Activated naive CD4-positive, alpha-beta T cell treated with anti-CD3 and anti-CD28 coated beads, Interleukin-2, amount 50 U/mL, for 16 hours (primary cell): ENCODE measurements at places on chromosomes 11 and 22.

GRCh38 chr22:40203572-40203971, 25.8 kb downstream of the TNRC6B start:
- DNase-seq: no peak

GRCh38 chr22:21855676-21856075, 11.8 kb downstream of the MAPK1 start:
- DNase-seq: no peak

GRCh38 chr22:27692243-27692642, 109.3 kb downstream of the MN1 start:
- DNase-seq: no peak

GRCh38 chr11:107473792-107474191, 16.2 kb upstream of the CWF19L2 start:
- DNase-seq: no peak

DNA sequence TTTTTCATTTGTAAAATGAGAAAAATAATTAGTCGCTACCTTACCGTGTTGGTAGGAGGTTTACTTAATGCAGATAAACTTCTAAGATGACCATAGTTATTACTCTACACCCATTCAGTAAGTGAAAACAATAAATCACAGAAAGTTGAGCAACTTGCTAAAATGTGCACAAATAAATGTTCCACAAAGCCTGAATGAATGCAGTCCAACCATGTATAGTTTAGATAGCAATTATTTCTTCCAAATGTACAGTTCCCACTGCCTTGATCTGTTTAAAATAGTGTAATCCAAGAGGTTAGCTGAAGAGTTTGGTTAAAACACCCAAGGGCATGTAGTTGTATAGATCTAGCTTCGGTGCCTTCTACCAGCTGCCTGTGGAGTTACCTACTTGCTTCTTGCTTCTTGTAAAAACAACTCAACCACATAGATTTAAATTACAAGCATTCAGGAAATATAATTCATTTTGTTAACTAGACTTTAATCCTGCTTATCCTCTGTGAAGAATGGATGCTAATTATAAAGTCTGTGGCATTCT, 106.3 kb upstream of the CARD18 start:
- DNase-seq: no peak

DNA sequence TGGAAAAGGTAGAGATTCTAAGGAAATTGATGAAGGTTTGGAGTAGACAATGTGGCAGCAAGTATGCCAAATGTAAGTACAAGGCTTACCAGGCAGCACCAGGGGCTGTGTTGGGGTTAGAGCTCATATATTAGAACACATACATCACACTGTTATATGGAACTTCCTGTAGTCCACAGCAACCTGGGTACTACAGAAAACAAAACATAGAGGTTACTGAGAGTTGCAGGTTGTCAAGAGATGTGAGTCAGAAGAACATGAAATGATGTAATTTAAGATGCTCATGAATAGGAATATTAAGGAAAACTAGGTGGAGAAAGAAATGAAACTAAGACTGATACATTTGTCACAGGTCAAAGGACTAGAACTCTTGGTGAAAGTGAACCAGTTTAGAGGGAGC, 22.0 kb downstream of the FAT3 start:
- DNase-seq: no peak

DNA sequence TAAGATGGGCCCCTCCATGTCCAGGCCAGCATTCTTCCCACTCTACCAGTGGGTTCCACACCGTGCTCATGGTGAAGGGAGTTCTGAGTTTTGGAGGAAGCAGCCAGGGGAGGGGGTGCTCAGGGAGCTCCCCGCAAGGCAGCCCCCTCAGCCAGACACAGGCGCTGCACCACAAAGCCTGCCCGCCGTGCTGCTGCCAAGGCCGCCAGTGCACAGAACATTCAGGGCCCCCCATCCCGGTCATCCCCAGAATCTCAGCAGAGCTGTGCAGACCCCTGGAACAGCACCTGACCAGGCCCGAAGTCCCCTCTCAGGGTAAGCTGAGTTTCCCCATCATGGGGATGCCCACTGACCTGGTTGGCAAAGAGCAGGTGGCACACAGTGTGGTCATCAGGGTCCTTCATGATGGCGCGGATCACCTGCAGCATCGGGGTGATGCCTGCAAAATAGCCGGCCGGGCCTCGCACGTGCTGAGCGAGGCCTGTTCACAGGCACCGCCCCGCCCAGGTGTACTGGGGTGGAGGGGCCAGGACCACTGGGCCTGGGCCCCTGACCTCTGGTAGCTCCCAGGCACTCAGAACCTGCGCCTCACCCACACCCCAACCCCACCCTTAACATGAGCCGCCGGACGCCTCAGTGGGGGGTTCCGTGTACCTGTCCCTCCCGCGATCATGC, 12.4 kb upstream of the POLDIP3 start:
- DNase-seq: no peak

- no peak for DNase-seq
These were observed 60.8 kb upstream of the ADSL start for GRCh38 chr22:40285513-40285912.

DNA sequence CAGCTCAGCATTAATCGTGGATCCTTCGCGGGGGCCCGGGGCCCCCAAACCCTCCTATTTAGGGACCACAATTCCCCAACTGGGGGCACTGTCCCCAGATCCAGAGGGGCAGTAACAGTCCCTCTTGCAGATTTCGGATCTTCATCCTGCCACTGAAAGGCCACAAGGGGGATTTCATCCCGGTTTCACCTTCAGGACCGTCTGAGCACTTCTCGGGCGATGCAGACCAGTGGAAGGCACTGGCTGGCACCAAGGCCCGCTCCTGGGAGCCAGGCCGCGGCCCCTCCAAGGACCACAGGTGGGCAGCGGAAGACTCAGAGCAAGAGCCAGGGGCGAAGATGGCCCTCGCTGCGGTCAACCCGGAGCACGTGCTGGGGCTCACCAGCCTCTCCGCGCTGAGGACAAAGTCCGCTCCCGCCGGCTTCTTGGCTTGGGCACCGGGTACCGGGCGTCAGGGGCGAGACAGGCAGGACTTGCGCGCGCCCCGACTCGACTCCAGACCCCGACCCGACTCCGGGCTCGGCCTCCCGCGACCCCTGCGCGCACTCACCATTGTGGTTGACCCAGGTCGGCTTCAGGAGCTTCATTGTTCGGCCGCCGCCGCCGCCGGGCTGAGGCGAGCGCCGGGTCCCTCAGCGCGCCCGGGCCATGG, 517 bp downstream of the HIRA start:
- peak; percentile 24 for DNase-seq

DNA sequence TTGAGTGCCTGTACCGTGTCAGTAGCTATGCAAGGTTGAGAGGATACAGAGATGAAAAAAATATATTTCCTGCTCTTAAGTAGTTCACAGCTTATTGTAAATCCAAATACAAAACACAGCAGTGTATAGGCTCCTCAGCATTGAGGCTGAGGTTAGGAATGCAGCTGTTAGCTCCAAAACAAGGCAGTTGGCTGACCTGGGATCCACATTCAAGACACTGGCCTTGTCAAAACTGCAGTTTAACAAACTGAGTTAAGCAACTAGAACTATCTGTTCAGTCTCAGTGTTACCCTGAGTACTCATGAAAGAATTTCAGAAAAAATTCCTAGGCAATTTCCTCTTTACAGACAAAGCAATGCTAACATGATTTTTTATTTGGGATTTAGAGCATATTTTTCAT, 42.8 kb downstream of the REXO2 start:
- DNase-seq: no peak

GRCh38 chr11:116793772-116794097, 2.1 kb upstream of the APOA5 start:
- DNase-seq: no peak

GRCh38 chr11:2085251-2086066, 53.7 kb downstream of the IGF2 start:
- DNase-seq: no peak

GRCh38 chr11:24697522-24698111, 200.8 kb downstream of the LUZP2 start:
- no peak for DNase-seq

- no peak for DNase-seq
These were observed 422.4 kb downstream of the TENM4 start for GRCh38 chr11:79018371-79018849.

- DNase-seq: no peak
These were observed 61.1 kb downstream of the CHRDL2 start for GRCh38 chr11:74670171-74670570.

GRCh38 chr22:36145881-36146280, 14.7 kb downstream of the APOL3 start:
- DNase-seq: no peak

DNA sequence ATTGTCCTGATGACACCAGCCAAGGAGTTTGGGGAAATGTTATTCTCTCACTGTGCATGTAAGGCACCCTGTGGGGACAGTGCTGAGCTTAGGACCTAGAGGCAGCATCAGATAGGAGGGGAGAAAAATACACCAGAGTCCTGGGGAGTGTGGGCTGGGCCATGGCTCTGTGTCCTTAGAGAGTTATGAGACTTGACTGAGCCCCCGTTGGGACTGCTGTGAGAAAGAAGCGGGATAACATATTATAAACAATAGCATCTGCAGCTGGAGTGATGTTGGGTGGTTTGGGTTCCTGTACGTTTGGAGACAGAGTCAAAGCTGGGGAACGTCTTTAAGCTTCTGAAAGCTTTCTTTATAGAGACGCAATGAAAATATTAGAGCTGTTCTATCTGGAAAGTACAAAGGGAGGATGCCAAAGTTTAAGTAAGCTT, 90.9 kb upstream of the CRTAM start:
- DNase-seq: no peak

DNA sequence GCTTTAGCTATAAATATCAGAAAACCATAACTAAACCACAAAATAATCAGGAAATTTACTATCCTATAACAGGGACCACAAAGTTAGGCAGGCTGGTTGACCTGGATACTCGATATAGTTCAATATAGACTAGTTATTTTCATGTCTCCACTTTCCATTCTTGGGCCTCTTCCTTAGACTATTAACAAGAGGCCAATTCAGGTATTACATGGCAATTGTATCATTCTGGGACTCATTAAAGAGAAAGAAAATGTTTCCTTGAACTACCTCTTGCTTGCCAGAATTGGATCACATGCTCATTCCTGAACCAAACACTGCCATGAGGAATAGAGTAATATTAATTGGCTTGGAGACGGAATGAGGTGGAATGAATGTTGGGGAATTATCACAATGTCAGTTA, 76.0 kb downstream of the EIF3M start:
- DNase-seq: no peak

DNA sequence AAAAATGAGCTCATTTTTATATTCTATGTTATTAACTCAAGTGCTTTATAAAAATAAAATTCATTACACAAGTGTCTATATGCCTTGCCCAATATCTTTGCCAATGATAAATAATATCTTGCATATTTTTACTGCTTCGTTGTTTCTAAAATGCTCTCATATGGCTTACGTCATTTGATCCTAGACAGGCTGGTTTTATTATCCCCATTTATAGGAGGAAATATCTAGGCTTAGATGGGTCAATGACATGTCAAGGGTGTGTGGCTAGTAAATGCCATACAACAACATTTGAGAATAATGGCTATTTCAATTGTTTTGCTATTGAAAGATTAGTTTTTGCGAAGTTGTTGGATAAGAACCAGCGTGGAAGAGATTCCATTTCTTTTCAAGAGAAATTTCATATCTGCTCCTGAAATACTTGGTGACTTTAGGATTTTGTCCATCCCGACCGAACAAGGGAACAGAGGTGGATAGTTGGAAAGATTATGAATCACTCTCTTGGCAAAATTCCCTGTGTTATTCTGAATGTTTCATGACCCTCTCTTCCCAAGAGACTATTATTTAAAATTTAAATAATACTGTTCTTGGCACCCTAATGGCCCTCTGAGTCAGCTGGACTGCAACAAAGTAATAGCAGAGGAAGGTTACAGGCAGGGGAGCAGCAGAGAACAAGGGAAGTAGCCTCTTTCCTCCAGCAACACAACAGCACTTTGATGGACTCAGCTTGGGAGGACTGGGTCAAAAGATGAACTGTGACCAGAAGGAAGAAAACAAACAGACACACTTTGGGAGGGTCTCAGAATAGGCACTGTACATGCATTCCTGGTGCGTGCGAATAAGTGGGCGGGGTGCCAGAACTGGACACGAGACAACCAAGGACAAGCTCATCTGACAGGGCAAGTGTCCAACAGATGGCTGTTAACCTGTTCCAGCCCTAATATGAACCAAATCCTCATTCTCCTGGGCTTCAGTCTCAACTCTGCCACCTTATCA, 94.5 kb downstream of the ME3 start:
- DNase-seq: no peak

- DNase-seq: no peak
These were observed 619.9 kb downstream of the TBC1D22A start for GRCh38 chr22:47382164-47382890.

GRCh38 chr11:111206472-111206871, 39.1 kb upstream of the POU2AF2 start:
- no peak for DNase-seq

- DNase-seq: no peak
These were observed 18.6 kb upstream of the WNT7B start for GRCh38 chr22:45995405-45996101.

DNA sequence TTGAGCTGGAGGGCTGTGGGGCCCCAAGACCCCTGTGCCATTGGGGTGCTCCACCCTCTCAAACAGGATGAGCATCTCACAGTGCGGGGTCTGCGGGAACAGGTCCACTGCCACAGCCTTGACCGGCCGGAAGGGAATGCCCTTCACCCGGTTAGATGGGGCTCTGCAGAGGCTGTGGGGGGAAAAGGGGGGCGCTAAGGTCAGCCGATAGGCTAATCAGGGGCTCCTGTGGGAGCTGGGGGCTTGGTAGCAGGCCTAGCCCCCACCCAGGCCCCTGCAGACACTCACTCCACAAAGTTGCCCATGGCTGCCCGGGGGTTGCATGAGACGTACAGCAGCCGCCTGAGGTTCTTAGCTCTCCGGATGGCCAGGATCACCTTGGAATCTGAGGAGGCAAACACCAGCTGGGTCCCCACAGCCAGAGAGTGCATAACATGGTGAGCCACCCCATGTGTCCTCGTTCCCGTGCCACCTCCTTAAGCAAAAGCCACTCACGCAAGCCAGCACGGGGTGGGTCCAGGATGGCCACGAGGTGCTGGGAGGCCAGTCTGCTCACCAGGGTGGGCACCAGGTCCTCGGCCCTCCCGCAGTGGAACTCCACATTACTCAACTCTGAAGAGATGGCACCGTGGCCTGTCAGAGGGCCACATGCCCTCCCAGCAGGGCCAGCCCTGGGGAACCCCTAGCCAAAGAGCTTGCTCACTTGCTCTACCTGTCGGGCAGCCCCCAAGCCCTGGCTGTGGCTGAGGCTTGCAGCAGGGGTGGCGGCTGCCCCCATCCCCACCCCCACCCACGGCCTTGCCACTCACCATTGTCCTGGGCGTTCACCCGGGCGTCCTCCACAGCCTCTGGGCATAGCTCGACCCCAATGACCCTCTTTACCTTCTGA, 3.0 kb upstream of the RANBP1 start:
- DNase-seq: no peak

GRCh38 chr22:50034126-50035081, 21.8 kb upstream of the IL17REL start:
- DNase-seq: no peak
